ENCODE measurements at places on chromosomes 16 and 17.

GRCh38 chr16:64469906-64470702 lies 651.8 kb downstream of the CDH11 start:
- no peak for DNase-seq

DNA sequence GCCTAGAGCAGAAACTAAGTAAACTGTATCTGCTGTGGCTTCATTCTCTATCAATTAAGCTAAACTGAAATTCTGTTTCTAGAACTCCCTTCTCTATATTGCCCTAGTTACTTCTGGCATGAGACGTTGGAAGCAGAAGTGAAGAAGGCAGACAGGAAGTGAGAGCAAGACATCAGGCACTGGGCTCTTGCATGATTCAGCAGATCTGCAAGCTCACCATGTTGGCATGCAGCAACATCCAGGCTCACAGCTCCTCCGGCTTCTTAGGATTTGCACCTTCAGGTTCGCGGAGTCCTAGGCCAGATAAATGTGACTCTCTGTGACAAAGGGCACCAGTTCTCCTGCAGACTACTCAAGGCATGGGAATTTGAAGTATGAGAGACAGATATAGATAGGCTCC lies 148.3 kb downstream of the CDH8 start:
- peak; percentile 40 for DNase-seq

GRCh38 chr17:80219013-80219762 lies 945 bp downstream of the SGSH start:
- peak; percentile 90 for DNase-seq

DNA sequence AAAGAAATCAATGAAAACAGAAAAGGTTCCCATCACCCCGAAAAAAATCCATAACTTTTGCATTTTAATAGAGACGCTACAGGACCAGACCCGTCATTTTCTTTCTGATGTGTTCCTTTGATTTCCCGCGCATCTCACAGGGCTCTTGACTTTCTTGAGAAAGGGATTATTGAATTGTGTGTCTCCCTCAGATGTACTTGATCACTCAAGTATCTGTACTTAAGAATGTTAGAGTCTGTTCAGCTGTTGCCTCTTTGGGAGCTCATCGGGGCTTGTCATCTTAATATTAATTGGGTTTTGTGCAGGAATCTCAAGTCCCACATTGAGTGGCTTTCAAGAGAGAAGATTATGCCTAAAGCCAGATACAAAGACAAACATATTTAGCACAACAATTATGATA lies 606.4 kb upstream of the SALL1 start:
- DNase-seq, result no peak

DNA sequence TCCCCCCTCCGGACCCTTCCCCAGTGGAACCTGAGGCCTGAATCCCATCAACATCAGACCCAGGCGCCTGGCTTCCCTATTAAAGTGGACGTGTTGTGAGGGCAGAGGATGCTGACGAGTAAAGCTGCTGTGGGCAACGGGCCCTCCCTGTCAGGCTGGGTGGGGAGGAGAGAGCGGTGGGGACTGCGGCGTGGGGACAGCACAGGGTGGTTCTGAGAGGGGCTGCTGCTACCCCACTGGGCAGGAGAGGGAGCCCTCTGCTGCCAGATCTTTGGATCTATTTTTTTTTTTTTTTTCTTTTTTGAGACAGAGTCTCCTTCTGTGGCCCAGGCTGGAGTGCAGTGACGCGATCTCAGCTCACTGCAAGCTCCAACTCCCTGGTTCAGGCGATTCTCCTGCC lies 5.9 kb downstream of the CA5A start:
- peak; percentile 63 for DNase-seq

DNA sequence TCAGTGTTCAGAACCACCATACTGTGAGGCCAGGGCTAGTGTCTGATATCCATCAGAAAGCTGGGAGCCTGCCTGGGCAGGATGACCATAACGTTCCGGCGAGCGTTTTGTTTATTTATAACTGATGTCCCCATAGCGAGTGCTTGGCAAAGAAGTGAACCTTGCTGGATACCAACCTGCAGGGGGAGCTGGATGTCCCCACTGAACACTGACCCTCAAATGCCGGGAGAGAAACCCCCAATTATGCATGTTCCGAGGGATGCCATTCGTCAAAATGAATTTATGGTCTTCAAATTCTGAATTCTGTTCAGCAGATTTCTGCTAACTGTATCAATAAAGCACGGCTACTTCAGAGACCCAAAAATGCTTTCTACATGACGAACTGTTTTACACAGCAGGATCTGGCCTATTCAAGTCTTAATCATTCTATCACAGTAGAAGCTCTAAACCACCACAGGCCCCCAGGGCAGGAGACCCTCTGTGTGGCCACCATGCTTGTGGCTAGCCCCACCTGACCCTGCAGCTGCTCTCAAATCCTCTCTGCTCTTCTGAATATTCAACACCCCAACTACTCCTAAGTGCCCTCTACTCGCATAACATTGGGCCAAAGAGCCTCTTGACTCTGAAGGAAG lies 15.2 kb downstream of the MED24 start:
- no peak for DNase-seq

GRCh38 chr16:49483251-49483650 lies 109.6 kb downstream of the C16orf78 start:
- no peak for DNase-seq

All from Karpas-422 (cell line).